Left renal pelvis (tissue), 4 donors: ENCODE measurements at places on chromosomes 12 and 14.

- DNase-seq = no peak
Observed at GRCh38 chr14:90900476-90901083, 84.3 kb upstream of the TTC7B start.

- no peak for DNase-seq
Observed at GRCh38 chr14:30623412-30624131, 1.5 kb downstream of the SCFD1 start.

- DNase-seq = no peak
Observed at GRCh38 chr14:36426836-36427235, 93.2 kb downstream of the NKX2-1 start.

- no peak for DNase-seq
Observed at GRCh38 chr12:70842136-70842535, 78.4 kb downstream of the PTPRR start.

- DNase-seq = no peak
Observed at GRCh38 chr12:122888232-122888752, 7.6 kb downstream of the VPS37B start.

DNA sequence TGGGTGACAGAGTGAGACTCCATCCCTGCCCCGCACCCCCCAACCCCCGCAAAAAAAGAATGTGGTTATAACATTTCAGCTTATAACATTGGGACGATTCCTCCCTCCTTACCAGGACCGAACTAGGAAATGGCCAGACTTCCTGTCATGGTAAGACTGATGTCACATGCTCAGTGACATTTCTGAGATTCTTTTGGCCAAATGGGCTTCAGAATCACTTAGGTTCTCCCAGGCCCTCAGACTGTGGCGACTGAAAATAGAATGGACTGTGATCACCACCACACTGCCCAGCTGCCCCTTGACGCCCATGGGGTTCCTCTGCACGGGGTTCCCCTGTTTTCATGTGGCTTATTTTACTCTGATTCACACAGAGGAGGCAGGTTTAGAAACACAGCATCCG is 115.0 kb upstream of the EVL start:
- no peak for DNase-seq

- DNase-seq = no peak
Observed at GRCh38 chr12:40794087-40794486, 101.8 kb downstream of the CNTN1 start.

DNA sequence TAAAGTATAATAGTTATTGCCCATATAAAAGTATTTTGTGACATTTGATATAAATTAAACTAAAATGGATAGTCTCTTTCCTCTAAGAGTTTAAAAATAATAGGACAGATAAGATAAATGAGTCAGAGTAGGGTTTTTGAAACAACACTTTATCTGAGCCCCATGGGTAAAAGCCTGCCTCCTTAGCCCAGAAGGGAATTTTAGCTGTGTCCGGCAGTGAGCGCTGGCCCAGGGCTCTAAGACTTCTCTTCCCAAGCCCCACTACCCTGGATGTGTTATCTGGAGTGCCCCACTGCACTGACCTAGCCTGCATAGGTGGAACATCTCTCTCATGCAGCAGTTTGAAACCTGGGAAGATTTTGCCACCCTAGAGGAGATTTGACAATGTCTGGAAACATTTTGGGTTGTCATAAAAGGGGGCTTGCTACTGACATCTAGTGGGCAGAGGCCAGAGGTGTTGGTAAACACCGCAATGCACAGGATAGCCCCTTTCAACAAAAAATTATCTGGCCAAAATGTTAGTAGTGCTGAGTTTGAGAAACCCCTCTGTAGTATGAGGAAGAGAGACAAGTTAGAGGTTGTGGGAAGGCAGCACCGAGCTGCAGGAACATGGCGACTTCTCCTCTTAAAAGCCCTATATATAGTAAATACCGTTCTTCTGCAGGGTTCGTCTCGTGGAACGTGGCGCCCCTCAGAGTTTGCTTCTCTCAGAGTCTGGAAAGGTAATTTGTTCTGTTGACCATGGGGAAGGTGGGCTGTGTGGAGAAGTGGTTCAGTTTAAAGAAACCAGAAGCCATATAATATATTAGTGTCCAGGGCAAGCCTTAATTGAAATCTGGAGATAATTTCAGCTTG is 29.3 kb upstream of the ATF1 start:
- no peak for DNase-seq

DNA sequence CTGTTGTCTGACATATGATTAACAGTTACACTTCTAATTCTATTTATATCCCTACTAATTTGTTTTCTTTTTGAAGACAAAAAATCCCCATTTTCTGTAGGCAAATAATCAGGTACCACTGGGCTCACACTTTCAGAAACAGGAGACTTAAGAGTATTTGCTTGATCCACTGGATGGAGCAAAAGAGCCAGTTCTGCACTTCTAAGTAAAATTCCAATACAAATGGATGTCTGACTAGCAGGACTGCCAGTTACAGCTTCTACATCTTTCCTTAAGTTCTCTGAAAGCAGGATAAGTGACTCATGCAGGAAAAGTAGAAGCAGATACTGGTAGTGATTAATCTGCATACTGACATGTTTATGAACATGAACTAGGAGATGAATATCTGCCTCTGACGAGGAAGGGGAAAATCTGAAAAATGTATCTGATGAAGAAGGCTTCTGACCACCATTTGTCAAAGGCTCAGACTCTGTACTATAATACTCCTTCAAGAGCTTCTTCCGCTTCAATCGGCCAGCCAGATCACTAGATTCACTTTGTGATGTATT is 73.8 kb upstream of the ANKS1B start:
- DNase-seq = no peak

DNA sequence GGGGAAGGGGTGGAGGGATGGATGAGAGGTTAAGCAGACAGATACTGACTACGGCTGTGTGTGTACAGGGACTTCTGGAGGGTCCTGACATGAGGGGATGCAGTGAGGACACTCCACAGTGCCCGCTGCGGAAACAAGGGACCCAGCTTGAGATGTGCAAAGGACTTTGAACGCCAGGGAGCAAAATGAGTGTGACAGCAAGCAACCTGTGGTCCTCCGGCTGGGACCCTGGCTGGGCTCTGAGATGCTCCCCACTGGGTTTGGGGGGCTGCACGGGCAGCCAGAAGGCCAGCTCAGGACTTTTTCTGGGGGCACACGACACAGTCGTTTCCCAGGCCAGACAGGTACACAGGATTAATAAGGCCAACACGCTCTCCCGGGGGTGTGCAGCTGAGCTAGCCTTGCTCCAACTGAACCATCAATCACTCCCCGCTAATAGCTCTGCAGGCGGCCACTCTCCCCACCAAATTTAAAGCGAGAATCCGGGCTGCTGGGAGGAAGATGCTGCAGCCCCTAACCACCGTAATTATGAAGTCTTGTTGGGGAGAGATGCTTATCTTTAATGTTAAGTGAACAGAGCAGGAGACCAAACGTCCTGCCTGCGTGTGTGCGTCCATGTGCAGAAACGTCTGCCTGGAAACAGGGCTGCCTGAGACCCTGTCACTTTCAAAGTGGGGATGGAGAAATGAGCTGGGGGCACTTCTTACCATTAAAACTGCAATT is 51.6 kb upstream of the DLK1 start:
- no peak for DNase-seq

DNA sequence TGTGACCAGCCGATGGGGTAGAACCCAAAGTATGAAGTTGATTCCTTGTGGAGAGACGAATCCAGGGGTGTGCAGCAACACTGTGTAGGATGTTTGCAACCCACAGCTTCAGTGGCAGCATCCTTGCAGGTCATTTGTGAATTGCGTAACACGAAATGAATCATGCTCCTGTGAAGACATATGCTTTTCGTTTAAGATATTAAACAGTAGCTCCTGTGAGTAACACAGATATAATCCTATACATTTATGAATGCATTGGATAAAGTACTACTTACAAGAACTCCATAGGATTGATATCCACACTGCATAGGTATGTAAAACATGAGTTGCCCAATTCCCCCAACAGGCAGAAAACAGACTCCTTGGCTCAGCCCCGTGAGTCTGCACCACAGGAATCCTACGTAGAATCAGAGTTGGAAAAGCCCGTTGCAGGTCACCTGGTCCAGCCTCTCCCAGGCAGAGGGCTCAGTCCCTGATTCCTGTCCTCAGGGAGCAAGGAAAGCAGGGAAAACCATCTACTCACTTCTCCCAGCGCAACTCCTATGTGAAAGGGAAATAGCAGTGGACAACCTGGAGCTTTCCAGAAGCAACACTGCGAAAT is 75.8 kb downstream of the GPATCH2L start:
- DNase-seq = no peak

- no peak for DNase-seq
Observed at GRCh38 chr12:130427381-130427887, 89.7 kb downstream of the PIWIL1 start.

- DNase-seq = no peak
Observed at GRCh38 chr12:54998958-54999510, 14.5 kb upstream of the TESPA1 start.

- no peak for DNase-seq
Observed at GRCh38 chr12:56716458-56716857, 8.6 kb downstream of the NACA start.

GRCh38 chr12:21989819-21990412 is 48.7 kb upstream of the ABCC9 start:
- DNase-seq = no peak

DNA sequence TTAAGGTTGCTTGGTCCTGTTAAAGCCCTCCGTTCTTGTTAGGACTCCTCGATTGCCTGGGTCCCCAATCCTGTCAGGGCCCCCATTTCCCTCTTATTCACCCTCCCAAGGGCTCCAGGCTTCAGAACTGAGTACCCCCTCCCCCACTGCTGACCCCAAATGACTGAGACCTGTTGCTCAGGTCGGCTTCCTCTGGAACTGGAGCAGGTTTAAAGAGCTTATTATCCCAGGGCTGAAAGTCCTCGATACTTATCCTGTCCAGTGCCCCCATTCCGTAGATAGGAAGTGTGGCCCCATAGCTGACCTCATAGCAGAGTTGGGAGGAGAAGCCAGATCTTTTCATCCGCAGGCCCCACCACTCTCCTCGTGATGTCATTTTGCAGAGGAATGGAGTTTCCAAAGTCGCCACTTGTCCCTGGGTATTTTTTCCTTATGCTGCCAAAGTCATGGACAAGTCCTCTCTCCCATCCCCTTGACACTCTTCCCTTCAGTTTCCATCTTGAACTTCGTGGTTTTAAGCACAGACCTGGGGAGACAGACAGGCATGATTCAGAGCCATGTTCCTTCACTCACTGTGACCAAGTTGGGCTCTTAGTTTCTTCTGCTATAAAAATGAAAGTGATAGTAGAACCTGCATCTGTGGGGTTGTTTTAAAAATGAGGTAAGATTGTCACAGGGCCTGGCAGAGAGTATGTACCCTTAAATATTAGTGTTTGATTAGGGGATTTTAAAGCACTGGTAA is 1.2 kb downstream of the USP30 start:
- no peak for DNase-seq

GRCh38 chr12:6603095-6603567 is 4.0 kb downstream of the CHD4 start:
- DNase-seq = no peak

GRCh38 chr12:124098887-124099286 is 125.9 kb downstream of the ZNF664 start:
- DNase-seq = no peak

DNA sequence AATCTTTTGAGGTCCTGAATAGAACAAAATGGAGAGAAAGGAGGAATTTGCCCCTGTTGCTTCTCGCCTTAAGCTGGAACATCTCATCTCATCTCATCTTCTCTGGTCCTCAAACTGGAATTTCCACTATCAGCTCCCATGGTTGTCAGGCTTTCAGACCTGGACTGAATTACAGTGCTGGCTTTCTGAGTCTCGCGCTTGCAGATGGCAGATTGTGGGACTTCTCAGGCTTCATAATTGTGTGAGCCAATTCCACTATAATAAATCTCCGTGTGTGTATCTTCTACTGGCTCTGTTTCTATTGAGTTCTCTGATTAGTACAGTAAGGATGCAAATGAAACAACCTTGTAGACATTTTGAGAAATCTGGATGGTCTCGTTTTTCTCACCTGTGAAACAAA is 199.0 kb downstream of the TMEM117 start:
- no peak for DNase-seq

DNA sequence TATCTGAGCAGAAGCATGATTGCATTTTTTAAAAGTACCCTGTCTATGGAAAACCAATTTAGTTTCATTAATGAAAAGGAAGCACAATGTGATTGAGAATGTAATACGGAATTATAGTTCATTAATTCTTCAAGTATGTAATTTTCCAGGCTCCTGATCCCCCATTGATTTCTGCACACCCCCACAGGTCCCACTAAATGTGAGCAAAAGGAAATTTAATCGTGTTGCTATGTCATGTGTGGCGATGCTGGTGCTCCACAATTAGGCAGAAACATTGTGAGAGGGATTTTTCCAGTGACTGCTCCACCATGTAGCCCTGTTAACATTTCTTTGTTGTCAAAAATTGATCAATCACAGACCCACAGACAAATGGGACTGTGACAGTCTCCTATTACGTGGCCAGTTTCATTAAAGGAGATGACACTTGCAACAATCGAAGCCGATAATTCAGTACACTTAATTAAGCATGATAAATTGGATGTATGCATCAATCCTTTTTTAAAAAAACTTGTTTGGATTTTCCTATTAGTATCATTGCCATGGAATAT is 306.0 kb downstream of the NELL2 start:
- no peak for DNase-seq

- no peak for DNase-seq
Observed at GRCh38 chr12:80781313-80781712, 64.6 kb downstream of the MYF5 start.

- DNase-seq = no peak
Observed at GRCh38 chr14:54603362-54603761, 36.4 kb downstream of the SAMD4A start.

DNA sequence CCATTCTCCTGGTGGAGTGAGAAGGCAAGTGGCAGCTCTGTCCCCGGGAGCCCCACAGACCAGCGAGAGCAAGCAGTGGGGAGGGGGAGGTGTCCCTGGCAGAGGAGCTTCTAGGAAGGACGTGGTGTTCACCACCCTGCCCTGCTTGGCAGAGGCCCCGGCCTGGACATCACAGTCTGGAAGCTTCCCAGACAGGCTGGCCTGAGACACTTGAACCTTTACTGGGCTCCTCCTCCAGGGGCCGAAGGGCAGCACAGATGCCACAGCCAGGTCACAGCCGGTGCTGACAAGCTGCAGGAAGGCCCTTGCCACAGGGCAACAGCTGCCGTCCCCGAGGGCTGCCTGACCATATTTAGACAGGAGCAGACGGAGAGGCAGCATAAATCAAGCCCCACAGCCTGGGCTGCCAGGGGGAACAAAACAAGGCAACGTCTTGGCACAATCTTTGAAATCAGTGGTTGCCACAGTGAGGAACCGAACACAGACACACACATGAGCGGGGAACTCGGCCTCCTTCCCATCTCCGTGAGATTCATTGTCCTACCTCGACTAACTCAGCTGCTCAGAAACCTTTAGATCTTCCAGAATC is 28.5 kb downstream of the PRIMA1 start:
- no peak for DNase-seq

- no peak for DNase-seq
Observed at GRCh38 chr12:72207079-72207478, 65.1 kb upstream of the TRHDE start.
